GM23248 (cell line): ENCODE measurements at places on chromosomes 13 and 19.
A peak's percentile ranks its signal among the peaks of the same experiment; 100 is the strongest.

GRCh38 chr19:28242317-28242927 lies 970.5 kb downstream of the UQCRFS1 start:
- peak; percentile 58 for DNase-seq

DNA sequence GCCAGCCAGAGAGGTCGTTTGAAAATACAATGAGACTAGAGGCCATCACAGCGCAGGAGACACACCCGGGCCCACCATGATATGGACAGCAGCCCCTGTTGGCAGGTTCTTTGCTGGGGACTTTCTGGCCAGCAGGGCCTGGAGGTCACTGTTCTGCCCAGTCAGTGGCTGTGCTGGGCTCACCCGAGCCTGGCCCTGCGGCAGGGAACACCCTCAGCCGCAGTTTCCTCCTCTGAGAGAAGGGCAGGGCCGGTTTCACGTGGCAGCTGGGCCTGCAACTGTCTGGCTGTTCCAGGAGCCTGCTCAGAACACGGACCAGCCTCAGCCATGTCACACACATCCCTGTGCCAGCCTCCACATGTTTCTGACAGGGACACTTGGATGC lies 39.4 kb downstream of the ADPRHL1 start:
- peak; percentile 51 for DNase-seq

DNA sequence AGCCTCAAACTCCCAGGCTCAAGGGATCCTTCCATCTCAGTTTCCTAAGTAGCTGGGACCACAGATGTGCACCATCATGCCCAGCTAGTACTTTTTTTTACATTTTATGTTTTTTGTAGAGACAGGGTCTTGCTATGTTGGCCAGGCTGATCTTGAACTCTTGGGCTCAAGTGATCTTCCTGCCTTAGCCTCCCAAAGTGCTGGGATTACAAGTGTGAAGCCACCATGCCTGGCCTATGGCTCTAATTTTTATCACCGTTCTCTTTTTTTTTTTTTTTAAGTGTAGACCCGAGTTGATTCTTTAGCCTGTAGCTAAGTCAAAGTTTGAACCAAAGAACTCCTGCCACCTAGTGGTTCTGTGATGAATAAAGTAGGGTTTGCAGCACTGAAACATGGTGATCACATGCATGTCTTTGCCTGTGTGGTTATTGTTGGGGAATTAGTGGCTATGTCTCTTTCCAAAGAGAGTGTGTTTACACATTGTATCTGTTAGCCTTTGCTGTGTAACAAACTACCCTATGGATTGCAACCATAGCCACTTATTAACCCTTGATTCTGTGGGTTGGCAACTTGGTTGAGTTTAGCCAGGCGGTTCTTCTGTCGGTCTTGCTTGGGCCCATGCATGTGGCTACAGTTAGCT lies 11.6 kb downstream of the NFILZ start:
- peak; percentile 70 for DNase-seq

DNA sequence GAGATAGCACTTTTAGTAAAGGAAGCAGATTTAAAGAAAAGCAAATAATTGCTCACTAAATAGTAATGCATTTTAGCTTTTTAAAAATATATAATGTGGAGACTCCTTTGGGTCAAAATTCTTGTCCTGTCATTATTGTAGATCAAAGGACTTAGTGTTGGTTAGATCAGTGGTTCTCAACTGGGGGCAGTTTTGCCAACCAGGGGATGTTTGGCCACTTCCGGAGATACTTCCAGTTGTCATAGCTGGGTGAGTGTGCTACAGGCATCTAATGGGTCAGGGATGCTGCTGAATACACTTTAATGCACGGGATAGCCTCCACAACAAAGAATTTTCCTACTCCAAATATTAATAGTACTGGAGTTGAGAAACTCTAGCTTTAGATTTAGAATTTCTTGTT lies 126.8 kb downstream of the LMO7 start:
- no peak for DNase-seq

GRCh38 chr19:49746206-49746958 lies 16.7 kb downstream of the TSKS start:
- DNase-seq, result peak; percentile 29

GRCh38 chr19:38303517-38304351 lies at the start of gene C19orf33:
Gene C19orf33 (plus strand): TSS chr19:38304251. CDS start chr19:38304262, 11 bp downstream.
- peak; percentile 22 for DNase-seq

- DNase-seq, result peak; percentile 68
Measured at GRCh38 chr19:56314018-56314380, 640 bp downstream of the ZSCAN5A start.

- DNase-seq, result no peak
Measured at GRCh38 chr13:39803156-39803555, 147.7 kb downstream of the COG6 start.

DNA sequence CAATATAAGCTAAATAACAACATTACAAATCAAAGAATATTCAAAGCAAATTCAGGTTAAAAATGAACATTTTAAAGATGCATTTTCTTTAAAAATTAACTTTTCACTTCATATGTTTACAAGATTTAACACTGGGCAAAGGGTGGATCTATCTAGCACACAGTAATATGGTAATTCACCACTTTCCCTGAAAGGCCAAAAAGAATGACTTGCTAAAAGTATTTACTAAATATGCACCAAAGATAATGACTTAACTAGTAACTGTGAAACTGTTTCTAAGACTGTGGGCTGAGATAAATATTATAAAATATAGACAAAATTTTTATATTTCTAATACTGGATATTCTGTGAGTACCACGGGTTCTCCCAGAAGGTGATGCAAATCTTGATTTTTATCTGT lies 4.5 kb upstream of the EEF1AKMT1 start:
- DNase-seq, result no peak

- no peak for DNase-seq
Measured at GRCh38 chr13:91105270-91105669, 242.2 kb upstream of the MIR17HG start.

GRCh38 chr19:34337739-34338138 lies 27.3 kb upstream of the GPI start:
- DNase-seq, result no peak

DNA sequence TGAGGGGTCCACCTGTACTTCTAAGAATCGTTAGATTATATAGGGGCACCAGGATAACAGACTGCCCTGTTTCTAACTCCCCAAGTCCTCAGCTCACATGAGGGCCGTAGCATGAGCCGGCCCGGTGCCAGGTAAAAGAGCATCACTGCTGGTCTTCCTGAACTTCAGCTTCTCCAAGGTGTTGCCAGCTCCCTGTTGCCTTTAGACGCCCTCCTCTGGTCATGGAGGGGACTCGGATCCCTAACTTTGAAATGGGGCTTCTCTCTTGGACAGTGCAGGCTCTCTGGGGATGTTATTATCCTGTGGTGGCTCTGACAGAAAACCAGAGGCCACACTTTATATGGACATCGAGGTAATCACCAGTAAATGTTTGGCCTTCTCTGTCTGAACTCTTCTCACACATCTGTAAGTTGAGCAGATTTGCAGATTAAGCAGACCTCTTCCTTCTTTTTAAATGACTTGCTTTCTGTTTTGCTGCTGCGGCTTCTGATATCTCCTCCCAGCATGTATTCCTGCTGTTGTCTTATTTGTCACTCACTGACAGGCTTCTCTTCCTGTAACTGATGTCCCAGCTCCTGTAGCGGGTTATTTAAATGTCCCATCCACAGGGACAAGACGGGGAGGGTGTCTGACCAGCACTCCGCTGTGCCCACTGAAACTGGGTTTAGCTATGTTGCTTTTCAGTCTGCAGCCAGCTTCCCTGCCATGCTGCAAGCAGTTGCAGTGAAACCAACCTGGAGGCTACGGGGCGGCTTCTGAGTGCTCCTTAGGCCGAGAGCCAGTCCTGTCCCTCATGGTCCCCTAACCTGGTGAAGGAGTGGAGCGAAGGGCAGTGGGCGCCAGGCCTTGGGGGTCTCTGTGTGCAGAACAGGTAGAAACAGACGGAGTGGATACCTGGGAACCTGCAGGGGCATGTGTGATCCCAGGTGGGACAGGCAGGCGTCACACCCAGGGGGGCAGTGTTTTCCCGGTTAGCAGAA lies 39.2 kb downstream of the TSSK6 start:
- DNase-seq, result peak; percentile 31

- DNase-seq, result no peak
Measured at GRCh38 chr13:80989241-80989640, 648.3 kb upstream of the SPRY2 start.

DNA sequence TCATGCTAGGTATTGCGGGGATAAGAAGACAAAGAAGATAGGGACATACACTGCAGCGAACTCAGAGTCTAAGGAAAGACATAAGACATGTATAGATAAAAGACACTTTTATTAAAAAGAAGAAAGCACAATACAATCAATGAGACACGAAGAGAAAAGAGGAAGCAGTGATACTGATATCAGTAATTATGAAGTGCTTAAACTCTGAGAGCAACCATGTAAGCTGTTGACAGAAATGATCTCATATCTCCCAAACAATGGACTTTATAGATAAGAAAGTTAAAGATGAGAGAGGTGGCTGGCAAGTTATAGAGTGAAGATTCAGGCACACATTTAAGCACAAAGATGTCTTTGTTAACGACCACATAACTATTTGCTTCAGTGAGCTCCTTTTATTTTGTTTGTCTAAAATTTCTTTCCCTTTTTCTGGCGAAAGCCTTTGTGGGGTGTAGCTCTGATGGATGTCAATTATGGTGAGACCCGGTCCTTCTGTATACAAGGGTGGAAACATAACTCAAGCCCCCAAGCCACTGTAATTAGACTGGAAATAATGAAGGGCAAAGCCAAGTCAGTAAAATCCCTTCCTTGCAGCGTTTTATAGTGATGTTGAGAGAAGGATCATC lies 818.0 kb upstream of the SLC10A2 start:
- DNase-seq, result no peak

DNA sequence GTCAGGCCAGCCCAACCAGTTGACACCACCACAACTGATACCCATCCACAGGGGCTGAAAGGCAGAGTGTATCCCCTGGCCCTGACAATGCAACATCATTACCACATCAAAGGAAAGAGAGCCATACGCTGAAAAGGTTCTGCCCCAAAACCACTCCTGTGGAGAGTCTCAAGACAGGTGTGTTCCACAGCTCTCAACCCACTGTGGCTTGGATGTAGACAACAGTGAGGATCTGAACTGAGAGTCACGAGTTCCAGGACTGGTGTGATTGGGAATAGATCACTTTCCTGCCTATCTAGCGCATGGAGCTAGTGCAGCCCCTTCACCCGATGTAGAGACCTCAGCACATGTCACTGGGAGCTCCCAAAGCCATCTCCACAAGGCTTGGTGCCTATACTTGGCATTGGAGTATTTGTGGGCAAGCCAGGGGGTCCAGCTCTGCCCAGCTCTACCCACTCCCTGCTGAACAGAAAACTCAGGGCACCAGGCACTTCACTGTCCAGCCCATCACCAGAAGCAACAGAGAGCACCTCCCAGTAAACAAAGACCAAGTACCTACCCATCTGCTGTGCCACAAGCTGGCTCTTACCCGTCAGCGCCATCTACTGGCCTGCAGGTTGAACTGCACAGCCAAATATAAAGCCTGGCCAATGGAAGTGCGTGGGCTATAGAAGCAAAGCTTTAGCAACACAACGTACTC lies 579.5 kb downstream of the UQCRFS1 start:
- peak; percentile 75 for DNase-seq

GRCh38 chr13:110309661-110310524 lies 2.8 kb downstream of the COL4A2 start:
- DNase-seq, result no peak

DNA sequence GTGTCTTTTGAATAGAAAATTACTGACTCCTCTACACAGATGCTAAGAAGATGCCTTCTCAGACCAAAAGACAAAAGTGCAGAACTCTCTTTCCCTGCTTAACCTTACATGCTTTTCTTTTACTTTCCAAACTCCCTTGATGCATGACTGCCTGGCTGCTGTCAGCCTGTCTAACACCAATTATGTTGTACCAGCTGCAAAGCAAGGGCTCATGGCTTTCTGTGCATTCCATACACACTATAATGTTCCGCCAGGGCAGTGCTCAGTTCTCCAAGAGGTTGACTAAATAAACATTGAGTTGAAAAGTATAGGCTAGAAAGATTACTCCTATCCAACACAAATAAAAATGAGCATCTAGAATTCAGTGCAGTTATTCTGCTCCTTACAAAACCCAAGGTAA lies 330.4 kb upstream of the NBEA start:
- DNase-seq, result no peak

- DNase-seq, result peak; percentile 98
Measured at GRCh38 chr19:55209693-55210472, 582 bp upstream of the PTPRH start.

- DNase-seq, result no peak
Measured at GRCh38 chr13:30730526-30730925, 4.8 kb upstream of the ALOX5AP start.

GRCh38 chr19:46428239-46429135 lies at the start of gene PNMA8C:
Gene PNMA8C (minus strand): TSS chr19:46428936. CDS start chr19:46428359, 577 bp downstream.
- peak; percentile 78 for DNase-seq

- peak; percentile 54 for DNase-seq
Measured at GRCh38 chr19:46745521-46746280, at the start of gene FKRP. Gene FKRP (plus strand): TSS chr19:46746057. CDS start chr19:46755451, 9,394 bp downstream.

GRCh38 chr13:25768838-25769237 lies 283.0 kb downstream of the SHISA2 start:
- no peak for DNase-seq

DNA sequence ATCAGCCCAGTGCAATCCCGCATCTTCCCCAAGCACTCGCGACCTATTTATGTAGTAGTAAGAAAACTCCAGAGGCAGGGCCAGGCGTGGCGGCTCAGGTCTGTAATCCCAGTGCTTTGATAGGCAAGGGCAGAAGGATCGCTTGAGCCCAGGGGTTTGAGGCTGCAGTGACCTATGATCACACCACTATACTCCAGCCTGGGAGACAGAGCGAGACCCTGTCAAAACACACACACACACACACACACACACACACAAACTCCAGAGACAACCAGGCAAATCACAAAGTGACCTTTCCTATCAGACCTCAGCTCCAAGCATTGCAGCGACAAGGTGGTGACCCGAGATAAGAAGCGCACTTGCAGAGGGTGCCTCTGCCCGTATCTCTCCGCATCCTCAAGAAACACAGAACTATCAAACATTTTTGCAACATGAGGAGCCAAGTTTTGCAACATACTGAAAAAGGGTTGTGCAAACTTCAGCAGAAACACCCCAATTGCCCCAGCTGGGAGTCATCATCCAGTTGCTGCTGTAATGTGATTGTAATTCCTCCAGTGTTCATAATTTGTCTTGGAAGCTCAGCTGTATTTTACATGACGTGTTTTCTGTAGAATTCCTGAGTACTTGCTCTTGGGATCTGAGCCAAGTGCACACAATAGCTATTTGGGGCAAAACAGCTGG lies 8.7 kb upstream of the KLF2 start:
- DNase-seq, result peak; percentile 98

DNA sequence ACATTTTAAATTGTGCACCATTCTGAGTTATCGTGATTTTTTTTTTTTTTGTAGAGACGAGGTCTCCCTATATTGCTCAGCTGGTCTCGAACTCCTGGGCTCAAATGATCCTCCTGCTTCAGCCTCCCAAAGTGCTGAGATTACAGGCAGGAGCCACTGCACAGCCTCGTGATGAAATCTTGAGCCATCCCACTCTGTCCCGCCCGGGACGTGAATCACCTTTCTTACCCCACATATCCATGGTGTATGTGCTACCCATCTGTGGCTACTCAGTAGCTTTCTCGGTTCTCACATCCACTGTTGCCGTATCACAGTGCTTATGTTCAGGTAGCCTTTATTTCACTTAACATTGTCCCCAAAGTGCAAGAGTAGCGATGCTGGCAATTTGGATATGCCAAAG lies 26.5 kb downstream of the PAK4 start:
- DNase-seq, result peak; percentile 23
